ENCODE measurements at places on chromosomes 7 and 10. TPM values are rescaled to one million over a fixed set of nuclear protein-coding genes. Genes with fewer than 3 reads are reported as not detected.

MMD2 gene
- total RNA-seq, result 0.05 TPM

CNNM1 gene
- 4.0 TPM for total RNA-seq

ZNF804B gene
- 0.67 TPM for total RNA-seq

MASTL gene
- total RNA-seq, result 19.9 TPM

MARCHF5 gene
- 12.9 TPM for total RNA-seq

AGAP5 gene
- total RNA-seq, result 2.5 TPM

FEZF1 gene
- total RNA-seq, result not detected

CALHM2 gene
- 17.4 TPM for total RNA-seq

PTPRZ1 gene
- 89.5 TPM for total RNA-seq

SMKR1 gene
- total RNA-seq, result 3.7 TPM
